ENCODE measurements at places on chromosomes 3 and 15.

- peak; percentile 63 for DNase-seq
Observed at GRCh38 chr15:63044645-63045464, 2.3 kb downstream of the TPM1 start.

DNA sequence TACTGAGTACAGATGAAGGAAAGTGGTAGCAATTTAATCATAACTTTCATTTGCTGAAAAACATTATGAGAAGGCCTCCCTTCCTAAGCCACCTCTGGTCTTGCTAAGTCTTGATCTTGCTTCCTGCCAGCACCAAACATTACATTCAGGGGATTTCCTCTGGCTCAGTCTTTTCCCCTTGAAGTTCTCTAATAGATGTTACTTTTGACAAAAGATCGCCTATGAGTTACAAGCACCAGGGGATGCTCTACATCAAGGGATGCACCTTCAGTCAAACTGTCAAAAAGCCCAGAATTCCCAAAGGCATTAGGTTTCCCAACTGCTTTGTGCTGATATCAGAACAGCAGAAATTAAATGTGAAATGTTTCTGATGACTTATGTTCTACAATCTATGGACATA is 47.3 kb downstream of the AQP9 start:
- DNase-seq: no peak

- peak; percentile 85 for DNase-seq
Observed at GRCh38 chr15:34721802-34722438, 32.9 kb downstream of the GJD2 start.

GRCh38 chr15:47756872-47757271 is 39.6 kb downstream of the SEMA6D start:
- peak; percentile 44 for DNase-seq

DNA sequence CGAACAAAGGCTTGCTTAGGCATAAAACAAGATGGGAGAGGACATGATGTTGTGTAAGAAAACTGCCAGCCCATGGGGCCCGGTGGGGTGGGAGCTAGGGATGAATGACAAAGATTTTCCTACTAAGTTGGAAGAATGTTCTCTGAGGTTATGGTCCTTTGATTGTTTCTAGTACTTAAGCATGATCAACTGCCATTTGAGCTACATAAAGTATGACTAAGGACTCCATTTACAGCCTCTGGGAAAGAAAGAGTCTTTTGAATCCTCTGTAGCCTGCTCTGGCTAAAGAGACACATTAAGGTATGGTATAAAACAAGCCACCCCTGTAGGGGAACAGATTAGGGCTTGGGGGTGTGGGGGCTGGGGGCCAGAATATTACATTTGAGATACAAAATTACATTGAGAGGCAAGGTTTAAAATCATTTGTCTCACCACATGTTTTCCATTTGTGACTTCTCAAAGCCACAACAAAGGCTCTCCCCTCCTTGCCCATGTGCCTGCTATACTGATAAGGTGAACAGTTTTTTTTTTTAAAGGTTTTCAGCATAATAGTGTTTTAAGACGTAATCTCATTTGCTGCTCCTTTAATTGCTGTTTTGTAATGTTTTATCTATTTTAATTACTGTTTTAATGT is 323.4 kb downstream of the CHST2 start:
- DNase-seq: no peak

DNA sequence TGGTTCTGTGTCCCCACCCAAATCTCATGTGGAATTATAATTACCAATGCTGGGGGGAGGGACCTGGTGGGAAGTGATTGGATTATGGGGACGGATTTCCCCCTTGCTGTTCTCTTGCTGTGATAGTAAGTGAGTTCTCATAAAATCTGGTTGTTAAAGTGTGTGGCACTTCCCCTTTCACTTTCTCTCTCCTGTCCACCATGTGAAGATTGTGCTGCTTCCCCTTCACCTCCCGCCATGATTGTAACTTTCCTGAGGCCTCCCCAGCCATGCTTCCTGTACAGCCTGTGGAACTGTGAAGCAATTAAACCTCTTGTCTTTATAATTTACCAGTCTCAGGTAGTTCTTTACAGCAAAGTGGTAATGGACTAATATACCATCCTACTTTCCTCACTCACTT is 289.6 kb downstream of the EFHB start:
- DNase-seq: no peak

- peak; percentile 63 for DNase-seq
Observed at GRCh38 chr15:48984021-48984710, 20.4 kb upstream of the SHC4 start.
